Activated effector memory CD4-positive, alpha-beta T cell treated with Interleukin-2 at 50 U/mL for 16 hours (primary cell): ENCODE measurements at places on chromosomes 1 and 21.

GRCh38 chr1:227388214-227389168, 70.2 kb upstream of the CDC42BPA start:
- DNase-seq: no peak

- no peak for DNase-seq
Measured at GRCh38 chr1:111690306-111690617, 48.9 kb downstream of the INKA2 start.

DNA sequence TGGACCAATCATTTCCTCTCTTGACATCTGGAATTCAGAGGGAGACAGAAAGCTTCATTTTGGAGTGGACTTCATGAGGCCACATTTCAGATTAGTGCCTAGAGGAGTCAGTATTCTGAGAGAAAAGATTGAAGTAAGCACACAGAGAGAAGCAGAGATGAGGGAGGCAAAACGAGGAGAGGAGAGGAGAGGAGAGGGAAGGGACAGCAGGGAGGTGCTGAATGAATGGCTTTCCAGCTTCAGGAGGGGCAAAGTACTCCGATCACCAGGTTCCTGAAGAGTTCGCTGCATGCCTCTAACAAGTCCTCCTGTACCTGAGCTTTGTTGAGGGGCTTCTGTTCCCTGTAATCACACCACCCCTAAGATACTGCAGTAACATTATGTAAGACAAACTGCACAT, 76.0 kb downstream of the NRIP1 start:
- no peak for DNase-seq

GRCh38 chr21:41564871-41565274, 56.9 kb upstream of the TMPRSS2 start:
- no peak for DNase-seq

DNA sequence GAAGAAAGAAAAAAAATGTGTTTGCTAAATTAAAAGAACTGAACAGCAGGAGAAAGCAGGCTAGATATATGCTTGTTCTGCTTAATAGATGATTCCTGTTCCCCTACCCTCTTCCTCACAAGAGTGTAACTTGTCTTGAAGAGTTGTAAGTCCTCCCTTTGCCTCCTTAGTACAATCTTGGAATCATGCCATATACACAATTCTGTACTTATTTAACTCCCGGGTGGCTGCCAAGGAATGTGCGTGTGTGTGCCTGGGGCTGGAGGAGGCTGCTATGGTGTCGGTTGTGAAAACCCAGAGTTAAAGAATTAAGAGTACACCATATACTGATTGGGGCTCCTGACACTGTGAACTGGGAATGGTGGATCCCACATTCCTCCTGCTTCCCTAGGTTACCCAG, 194.2 kb downstream of the SIPA1L2 start:
- no peak for DNase-seq

GRCh38 chr1:209156991-209157390, 426.5 kb upstream of the CAMK1G start:
- no peak for DNase-seq

GRCh38 chr1:181812208-181812607, 249.3 kb downstream of the ZNF648 start:
- DNase-seq: no peak
